Cerebellar cortex (tissue), 1 donor: ENCODE measurements at places on chromosomes 7 and 10.
A peak's percentile ranks its signal among the peaks of the same experiment; 100 is the strongest.

DNA sequence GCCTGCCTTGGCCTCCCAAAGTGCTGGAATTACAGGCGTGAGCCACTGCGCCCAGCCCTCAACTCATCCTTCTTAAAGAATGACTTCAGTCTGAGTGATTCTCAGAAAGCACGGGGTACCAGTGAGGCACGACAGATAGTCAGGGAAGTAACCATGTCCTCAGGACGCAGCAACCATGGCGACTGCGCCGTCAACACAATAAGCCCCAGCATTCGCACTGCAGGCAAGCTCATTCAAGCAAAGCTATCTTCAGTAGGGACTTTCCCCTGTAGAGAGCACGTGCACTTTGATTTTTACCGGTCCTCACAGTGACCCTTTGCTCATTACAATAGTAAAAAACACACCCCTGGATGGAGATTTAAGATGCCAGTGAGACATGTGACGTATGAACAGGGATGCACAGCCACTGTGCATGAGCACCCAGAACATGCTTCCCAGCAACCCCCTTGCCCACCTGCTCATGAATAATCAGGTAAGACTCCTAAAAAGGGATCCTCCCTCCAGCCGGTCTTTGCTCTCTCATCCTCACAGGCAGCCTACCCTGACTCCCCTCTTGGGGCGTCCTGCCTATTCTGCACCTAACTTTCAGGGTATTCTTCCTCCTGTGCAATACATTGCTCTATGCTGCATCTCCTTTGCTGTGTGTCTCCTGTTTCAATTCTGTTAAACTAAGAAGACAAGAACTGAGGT, 9.1 kb downstream of the WDR86 start:
- no peak for DNase-seq

- DNase-seq, result no peak
These were observed 732.8 kb downstream of the POM121L12 start for GRCh38 chr7:53768186-53768585.

DNA sequence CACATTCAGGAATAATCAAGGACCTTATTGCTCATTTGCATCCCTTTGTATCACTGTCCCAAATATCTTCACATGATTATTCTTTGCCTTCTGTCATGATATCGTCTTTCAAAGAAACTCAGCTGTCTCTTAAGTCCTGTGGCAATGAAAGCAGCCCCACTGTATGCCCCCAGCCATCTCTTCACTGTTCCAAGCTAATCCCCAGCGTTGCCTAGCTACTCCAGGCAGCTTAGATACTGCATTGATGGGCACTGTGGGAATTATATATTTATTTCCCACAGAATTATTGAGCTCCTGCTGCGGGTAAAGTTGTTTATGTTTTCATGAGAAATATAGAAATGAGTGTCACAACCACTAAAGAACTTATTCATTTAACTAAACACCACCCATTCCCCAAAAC, 38.8 kb downstream of the SND1 start:
- DNase-seq, result no peak

DNA sequence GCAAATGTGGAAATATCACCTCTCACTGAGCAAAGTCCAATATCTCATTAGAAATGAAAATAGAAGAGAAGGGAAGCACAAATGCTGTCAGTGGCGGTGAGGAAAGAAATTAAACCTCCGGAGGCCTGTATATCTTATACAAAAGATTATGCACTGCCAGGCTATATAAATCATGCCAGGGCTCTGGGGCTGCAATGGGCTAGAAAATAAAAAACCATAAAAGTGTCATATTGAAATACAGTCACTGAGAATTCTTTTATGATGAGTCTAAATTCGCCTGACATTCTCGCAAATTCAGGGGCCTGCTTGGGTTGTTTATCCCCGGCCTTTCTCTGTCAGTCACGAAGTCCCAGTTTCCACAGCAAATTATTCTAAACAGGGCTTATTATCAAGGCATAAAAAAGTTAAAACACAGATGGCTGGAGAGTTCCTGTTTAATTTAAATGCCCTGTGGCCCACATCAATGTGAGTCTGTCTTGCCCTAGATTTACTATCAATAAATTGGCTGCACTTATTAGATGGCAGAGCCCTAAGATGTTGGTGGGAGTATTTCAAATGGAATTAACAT, 193.8 kb downstream of the SNX10 start:
- no peak for DNase-seq

GRCh38 chr7:82162289-82162688, 281.3 kb downstream of the CACNA2D1 start:
- DNase-seq, result no peak

DNA sequence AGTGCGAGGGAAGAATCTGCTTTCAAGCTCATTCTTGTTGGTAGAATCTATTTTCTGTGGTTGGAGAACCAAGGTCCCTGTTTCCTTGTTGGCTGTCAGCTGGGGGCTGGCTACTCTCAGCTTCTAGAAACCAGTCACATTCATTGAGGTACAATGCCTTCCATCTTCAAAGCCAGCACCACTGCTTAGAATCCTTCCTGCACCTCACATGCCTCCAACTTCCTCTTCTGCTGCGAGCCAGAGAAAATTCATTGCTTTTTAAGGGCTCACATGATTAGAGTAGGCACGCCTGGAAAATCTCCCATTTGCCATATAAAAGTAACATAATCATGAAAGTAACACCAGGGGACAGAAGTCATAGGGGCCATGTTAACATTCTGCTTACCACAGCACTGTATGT, 28.7 kb downstream of the TES start:
- no peak for DNase-seq

- no peak for DNase-seq
These were observed 620 bp downstream of the ZNF117 start for GRCh38 chr7:64990216-64990615.

DNA sequence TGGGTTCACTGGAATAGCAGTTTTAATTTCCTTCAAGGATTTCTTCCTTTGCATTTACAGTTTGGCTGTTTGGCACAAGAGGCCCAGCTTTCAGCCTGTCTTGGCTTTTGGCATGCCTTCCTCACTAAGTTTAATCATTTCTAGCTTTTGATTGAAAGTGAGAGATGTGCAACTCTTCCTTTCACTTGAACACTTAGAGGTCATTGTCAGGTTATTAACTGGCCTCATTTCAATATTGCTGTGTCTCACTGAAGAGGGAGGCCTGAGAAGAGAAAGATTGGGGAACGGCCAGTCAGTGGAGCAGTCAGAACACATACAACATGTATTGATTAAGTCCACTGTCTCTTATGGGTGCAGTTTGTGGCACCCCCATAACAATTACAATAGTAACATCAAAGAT, 33.9 kb downstream of the PTTG1IP2 start:
- DNase-seq, result no peak

DNA sequence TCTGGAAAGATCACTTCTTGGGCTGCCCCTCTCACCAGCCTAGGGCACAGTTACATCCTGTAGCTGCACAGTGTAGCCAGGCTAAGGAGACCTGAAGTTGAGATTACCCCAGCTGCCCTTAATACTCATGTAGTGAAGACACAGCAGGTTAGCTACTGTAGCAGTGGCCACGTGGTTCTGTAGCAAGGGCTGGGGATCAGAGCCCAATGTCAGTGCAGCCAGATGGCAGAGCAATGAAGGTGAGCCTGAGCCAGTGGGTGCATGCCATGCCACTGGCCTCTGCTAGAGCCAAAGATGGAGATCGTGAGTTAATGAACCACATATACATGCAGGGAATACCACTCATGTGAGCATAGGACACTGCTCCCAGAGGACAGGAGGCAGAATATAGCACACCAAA, 15.5 kb downstream of the AMPH start:
- peak; percentile 84 for DNase-seq

GRCh38 chr7:94050046-94050445, 45.9 kb upstream of the BET1 start:
- no peak for DNase-seq

DNA sequence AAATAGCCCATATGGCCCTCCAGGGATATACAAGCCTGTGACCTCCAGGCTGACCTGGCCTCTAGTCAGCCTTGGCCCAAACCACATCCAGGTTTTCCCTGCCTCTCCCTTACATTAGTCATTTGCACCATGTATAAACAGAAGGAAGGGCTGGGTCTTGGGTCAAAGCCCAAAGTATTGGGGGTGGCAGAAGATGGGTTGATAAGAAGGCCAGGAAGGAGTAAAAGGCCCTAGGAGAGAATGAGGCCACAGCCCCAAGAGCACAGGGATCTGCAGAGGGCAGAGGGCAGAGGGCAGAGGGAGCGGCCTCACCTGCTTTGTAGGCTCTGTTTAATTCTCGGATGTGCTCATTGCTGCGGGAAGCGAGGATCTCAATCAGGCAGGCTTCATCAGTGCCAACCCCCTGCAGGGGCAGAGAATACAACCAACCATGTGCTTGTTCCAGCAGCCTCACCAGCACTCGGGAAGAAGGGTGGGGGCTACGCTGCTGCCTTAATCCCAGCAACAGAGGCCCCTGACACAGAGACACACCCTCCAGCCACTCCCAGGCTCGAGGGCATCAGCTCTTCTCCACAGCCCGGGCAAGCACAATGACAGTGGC, 31.3 kb downstream of the PLAC9 start:
- DNase-seq, result peak; percentile 80

- peak; percentile 96 for DNase-seq
These were observed 235.4 kb downstream of the RNLS start for GRCh38 chr10:88347597-88348304.

GRCh38 chr7:96836456-96836855, 126.8 kb upstream of the SEM1 start:
- no peak for DNase-seq

DNA sequence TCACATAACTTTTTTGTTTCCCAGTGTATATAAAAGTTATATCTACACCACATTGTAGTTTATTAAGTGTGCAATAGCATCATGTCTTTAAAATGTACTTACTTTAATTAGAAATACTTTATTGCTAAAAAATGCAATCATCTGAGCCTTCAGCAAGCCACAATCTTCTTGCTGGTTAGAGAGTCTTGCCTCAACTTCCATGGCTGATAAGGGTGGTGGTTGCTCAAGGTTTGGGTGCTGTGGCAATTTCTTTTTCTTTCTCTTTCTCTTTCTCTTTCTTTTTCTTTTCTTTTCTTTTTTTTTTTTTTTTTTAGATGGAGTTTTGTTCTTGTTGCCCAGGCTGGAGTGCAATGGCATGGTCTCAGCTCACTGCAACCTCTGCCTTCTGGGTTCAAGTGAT, 360.0 kb downstream of the MAGI2 start:
- no peak for DNase-seq

DNA sequence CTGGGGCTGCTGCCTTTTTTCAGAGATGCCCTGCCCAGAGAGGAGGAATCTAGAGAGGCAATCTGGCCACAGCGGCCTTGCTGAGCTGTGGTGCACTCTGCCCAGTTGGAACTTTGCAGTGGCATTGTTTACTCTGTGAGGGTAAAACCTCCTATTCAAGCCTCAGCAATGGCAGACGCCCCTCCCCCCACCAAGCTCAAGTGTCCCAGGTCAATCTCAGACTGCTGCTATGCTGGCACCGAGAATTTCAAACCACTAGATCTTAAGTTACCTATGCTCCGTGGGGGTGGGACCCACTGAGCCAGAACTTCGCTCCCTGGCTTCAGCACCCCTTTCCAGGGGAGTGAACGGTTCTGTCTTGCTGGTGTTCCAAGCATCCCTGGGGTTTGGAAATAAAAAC, 77.2 kb downstream of the EXOC4 start:
- no peak for DNase-seq

GRCh38 chr7:148563583-148564274, 26.8 kb upstream of the C7orf33 start:
- no peak for DNase-seq

DNA sequence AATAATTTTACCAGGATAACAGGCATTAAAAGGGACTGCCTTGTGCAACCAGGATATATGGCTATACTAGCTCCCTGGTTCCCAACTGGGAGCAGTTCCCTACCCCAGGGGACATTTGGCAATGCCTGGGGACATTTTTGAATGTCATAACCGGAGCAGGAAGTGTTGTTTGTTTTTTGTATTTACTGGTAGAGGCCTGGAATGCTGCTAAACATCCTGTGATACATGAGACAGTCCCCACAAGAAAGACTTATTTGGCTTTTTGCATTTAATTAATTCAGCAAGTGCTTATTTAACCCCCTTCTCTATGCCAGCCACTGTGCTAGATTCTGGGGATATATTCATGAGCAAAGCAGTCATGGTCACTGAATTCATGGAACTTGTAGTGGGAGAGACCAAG, 181.2 kb downstream of the BBS9 start:
- DNase-seq, result no peak

DNA sequence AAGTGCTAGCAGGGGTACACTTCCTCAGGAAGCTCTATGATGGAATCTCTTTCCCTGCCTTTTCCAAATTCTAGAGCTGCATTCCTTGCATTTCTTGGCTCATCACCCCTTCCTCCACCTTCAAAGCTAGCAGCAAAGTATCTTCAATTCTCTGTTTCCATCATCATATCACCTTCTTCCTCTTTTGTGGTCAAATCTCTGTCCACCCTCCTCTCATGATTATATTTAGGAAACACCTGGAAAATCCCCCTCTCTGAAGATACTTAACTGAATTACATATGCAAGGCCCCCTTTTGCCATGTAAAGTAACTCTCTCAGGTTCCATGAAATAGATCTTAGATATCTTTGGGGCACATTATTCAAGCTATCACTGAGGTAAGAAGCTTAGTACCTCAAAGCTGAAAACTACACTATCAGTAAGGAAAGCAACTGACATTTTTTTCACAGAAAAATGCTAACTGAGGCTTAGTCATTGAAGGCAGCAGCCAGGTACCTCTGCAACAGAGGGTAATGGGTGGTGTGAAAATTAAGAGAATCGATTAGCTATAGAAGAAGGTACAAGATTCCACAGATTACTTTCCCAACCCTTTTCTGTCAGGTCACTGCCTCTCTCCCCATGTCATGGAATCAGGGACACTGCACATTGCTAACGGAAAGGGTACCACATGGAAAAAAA, 197.3 kb downstream of the MACC1 start:
- no peak for DNase-seq

DNA sequence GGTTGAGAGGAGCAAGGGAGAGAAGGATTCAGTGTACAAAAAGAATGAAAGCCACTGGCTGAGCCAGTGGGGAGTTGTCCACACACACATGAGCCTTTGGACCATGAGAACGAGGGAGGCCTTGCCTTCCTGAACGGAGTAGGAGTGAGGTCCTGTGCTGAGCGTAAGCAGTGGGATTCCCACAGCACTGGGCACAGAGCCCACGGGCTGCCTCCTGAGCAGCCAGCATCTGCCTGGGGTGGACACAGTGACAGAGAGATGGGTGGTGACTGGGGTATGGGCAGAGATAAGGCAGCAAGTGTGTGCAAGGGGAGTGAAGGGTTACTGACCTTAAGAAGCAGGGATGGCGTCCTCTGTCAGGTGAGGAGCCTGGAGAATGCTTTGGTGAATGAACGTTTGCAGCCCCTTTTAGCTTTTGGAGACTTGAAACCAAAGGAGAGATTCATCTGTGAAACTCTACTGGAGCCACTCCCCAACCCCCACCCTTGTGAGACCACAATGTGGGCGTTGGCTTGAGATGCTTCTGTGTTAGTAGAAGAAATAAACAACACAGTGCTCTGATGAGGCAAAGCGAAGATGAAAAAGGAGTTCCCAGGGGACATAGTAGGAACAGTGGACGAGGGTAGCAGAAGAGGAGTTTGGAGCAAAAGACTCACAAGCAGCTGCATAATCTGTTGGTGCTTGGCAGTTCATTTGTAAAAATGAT, 56.5 kb downstream of the FIGNL1 start:
- DNase-seq, result no peak
